ENCODE measurements at places on chromosomes 16 and 17.

- DNase-seq = no peak
These were observed 115.2 kb upstream of the CPHXL start for GRCh38 chr16:75841517-75841916.

DNA sequence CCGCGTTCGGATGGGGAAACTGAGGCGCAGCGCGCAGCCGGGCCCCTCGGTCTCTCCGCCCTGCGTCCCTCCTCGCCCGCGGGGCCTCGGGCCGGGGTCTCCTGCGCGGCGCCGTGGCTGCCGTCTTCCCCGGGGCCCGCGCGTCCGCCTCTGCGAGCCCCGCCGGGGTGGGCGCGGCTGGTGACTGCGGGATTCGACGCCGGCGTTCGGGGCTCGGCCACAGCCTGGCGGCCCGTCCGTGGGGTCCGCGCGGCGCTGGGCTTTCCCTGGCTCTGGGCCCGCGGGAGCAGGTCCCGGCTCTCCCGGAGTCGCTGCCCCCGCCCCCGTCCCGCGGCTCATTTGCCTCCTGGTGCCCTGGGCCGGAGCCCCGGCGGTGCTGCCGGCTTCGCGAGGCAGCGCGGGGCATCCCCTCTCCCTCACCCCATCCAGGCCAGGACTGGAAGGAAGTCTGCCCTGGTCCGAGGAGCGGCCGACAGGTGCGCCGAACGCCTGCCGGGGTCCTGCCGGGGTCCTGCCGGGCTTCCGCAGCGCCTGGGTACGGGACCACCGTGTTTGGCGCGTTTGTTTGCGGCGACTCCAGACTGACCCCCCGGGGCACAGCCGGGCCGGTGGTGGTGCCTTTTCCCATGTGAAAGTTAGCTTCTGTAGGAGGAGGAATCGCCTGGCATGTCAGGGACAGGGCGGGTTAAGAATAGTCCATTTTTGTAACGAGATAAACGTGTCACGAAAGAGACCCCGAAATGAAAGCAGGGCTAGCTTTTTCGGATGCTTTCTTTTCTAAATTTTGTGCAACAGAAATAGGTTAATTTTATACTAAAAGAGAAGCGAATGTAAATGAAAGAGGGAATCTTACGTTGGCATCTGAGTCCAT, 671 bp downstream of the CHMP6 start:
- peak; percentile 26 for DNase-seq

GRCh38 chr16:65195998-65196397, 74.1 kb upstream of the CDH11 start:
- DNase-seq = peak; percentile 15

- peak; percentile 31 for DNase-seq
These were observed 46.7 kb upstream of the ANKFY1 start for GRCh38 chr17:4310354-4311060.

DNA sequence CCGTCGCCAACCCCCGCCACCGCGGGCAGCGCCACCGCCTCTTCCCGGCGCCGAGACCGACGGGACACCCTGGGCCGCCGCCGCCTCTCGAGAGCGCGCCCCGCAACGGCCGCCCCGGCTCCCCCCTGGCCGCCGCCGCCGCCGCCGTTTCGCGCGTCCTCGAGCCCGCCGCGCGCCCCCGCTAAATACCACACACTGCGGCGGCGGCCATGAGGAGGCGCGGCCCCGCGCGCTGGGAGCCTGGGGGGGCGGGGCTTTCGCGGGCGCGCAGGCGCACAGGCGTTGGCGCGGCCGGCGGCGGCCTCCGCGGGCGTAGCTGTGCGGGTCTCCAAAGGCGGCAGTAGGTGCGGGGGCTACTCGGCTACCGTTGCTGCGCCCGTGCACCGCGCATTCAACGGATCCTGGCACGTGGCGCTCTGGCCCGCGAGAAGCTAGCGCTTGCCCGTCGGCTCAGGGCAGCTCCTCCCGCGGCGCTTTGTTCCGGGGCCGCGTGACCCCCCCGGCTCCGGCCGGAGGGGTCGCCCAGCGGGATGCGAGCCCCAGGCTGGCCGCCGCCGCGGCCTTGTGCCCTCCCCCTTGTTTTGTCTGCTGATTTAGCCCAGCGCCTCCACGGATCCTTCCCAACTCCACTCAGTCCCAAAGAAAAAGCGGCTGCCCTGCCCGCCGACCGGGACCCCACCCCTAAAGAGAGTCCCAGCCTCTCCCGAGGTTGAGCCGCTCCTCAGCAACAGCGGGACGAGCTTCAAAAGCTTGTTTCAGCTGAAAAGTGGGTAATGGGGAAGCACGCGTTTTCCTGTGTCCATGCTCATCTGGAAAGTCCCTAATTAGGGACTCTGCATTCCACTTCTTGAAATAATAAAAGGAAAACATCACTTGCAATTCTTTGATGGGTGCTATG, at the start of gene SIAH1:
Gene SIAH1 (minus strand): TSS at position 161 of the 898 bp plus-strand sequence. CDS start 22,985 bp downstream, outside the sequence.
- peak; percentile 95 for DNase-seq

- DNase-seq = no peak
These were observed 9.2 kb upstream of the NAT9 start for GRCh38 chr17:74785096-74785980.

DNA sequence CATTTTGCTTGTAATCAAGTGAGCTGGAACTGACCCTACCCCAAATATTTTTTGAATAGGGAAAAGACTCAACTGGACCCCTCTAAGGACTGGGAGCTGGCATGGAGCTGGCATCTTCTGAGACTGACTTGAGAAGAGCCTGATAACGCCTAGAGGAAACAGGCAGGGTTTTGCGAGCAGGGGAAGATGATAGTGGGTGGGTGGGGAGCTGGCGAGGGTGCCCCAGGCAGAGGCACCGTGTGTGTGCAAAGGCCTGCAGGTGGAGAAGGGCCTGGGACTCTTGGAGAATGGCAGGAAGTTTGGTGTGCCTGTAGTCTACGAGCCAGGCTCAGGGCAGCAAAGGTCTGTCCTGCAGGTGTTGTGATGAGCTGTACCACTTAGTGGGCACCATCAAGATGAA, 4.1 kb downstream of the CRISPLD2 start:
- no peak for DNase-seq

- peak; percentile 75 for DNase-seq
These were observed 5.2 kb downstream of the CISD3 start for GRCh38 chr17:38735161-38735997.

DNA sequence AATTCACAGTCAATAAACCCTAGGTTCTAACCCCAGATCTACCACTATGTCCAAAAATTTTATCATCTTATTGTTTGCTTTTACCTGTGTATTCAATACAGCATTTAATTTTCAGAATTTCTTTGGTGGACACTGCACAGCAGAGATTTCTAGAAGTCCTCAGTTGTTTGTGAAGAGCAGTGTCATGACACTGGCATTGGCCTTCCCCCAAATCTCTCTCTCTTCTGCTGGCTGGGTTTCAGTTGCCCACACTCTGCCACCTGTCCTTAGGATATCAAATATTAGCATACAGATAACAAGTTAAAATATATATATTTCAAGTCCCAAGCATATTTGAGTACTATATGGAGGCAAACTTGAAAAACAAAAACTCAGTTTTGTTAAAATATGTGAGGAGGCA, 2.0 kb upstream of the THUMPD1 start:
- DNase-seq = no peak

DNA sequence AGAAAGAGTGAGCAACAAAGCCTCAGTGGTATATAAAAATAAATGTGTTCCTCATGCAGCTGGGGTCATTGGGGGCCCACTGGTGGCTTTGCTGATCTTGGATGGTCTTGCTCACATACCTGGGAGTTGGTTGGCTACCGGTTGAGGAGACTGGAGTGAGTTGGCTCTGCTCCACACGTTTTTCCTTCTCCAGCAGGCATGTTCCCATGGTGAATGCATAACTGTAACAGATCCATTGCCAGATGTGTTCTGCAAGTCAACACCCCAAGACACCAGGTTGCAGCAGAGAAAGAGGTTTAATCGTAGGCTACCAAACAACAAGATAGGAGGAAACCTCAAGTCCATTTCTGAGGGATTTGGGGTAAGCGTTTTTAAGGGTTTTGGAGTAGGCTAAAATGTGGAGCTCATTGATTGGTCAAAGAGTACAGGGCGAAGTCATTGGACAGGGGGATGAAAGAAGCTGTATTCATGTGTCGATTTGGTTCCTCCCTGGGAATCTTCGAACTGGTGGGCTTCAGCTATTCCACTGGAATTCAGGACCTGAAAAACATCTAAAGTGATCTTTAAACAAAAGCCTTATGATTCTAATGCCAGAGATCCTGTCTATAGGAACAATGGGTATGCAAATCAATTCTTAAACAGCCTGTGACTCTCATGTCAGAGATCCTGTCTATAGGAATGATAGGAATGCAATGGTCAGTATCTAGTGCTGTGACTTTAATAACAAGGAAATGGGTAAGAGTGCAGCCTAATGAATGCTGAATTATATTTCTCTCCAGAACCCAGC, 467.5 kb upstream of the C16orf82 start:
- DNase-seq = no peak

DNA sequence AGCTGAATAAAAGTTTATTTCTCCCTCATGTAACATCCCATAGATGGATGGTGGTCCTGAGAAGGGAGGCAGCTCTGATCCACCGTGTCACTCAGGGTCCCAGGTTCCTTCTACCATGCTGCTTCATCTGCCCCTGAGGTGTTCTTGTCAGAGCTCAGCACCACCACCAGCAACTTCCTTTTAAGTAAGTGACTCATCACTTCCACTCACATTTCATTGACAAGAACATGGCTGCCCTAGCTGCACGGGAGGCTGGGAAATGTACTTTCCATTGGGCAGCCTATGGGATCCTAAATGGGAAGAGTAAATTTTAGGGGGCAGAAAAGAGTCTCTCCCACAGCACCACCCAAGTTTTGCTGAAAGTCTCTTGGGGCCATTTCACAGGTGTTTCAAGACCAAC, 134.7 kb downstream of the USP31 start:
- no peak for DNase-seq

GRCh38 chr16:75317532-75317931, 66.1 kb upstream of the BCAR1 start:
- no peak for DNase-seq

- DNase-seq = no peak
These were observed 18.0 kb upstream of the C1QTNF8 start for GRCh38 chr16:1113889-1114526.

GRCh38 chr16:70520612-70521297, 2.6 kb downstream of the COG4 start:
- DNase-seq = no peak

- no peak for DNase-seq
These were observed 10.0 kb downstream of the MAP2K3 start for GRCh38 chr17:21294321-21295035.

- no peak for DNase-seq
These were observed 265.1 kb downstream of the WWOX start for GRCh38 chr16:78364556-78364880.

DNA sequence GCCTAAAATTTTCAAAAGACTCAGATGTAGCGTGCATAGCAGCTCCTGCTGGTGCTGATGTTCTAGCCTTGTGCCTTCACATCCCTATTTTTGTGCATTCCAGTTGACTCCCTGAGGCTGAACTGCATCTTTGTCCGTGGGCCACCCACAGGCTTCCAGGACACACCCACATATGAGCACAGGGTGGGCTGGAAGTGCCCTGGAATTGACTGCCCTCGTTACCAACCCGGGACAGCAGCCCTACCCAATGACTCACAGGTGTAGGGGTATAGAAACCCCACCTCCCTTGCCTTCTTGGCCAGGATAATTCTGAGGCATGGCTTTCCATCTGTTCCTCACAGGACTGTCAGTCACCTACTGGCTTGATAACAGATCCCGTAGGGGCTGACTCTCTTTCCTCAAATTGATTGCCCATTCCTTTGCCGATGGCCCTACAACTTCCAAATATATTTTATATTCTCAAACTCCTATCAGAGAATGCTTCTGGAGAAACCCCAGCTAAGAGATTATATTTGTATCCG, 65.9 kb upstream of the CDH13 start:
- no peak for DNase-seq

- no peak for DNase-seq
These were observed 3.3 kb downstream of the PLCD3 start for GRCh38 chr17:45128989-45129388.

GRCh38 chr16:76976756-76977155, 214.2 kb upstream of the MON1B start:
- no peak for DNase-seq

GRCh38 chr16:7185689-7186088, 147.0 kb upstream of the RBFOX1 start:
- peak; percentile 23 for DNase-seq

- no peak for DNase-seq
These were observed 10.4 kb downstream of the SCN4A start for GRCh38 chr17:63962298-63962744.

GRCh38 chr17:16425698-16426659, 10.6 kb downstream of the TRPV2 start:
- DNase-seq = peak; percentile 16

DNA sequence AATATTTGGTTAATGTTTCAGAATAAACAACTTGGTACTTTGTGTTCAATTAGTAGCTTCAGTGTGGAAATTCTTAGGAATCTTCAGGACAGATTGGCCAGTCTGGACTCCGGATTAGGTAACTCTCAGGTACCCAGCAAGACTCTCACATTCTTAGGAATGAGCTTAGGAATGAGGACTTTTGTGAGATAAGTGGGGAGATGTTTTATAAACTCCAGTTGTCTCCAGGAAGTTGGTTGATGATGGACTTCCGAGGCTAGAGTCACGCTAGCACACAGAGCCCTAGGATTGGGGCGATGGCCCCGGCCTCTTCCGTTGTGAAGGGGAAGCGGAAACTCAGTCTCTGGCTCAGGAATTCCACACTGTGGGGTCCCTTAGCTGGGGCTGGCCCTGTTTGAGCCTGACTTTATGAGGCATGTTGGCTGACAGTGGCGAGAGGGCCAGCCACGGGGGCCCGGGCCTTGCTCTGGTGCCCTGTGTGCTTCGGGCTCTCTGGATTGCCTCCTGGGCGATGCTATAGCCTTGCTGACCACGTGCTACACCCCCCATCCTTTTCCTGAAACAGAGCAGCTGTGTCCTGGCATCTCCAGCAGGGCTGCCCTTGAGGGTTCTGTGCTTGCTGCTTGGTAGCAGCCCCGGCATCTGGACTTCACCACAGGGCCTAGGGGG, 32.4 kb downstream of the RAB11FIP3 start:
- DNase-seq = peak; percentile 46

DNA sequence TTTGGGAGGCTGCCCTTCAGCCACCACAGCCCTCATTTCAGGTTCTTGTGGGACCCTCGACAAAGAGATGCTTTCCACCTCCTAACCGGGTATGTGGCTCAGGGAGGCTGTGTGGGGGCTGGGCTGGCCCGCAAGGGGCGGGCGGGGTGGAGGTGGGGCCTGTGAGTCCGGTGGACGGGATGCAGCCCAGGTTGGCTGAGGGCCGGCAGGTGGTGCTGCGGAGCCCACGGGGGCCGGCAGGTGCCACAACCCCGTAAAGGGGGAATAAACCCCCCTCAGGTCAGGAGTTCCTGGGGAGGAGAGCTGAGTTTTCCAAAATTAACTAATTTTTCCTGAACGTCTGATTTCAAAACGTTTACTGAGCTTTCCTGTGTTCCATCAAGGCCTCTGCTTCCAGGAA, 4.9 kb upstream of the CIAO3 start:
- peak; percentile 77 for DNase-seq

GRCh38 chr17:38748892-38749222, 721 bp upstream of the PCGF2 start:
- no peak for DNase-seq

- peak; percentile 90 for DNase-seq
These were observed 21.7 kb downstream of the SLC25A10 start for GRCh38 chr17:81733507-81734404.

Data from hepatocyte (in vitro differentiated cells).